ENCODE measurements at places on chromosomes 12 and 14. TPM values are rescaled to one million over a fixed set of nuclear protein-coding genes. Genes with fewer than 3 reads are reported as not detected.
A peak's percentile ranks its signal among the peaks of the same experiment; 100 is the strongest.

Gene SLC35F4
- not detected for total RNA-seq

Gene TSPAN8
- total RNA-seq = not detected

GRCh38 chr14:48435221-48435620 lies 759.8 kb upstream of the MDGA2 start:
- DNase-seq = no peak
- H3K4me1 ChIP-seq = no peaks in the 10 kb centered on the region
- no peak overlapping the region for H3K27ac ChIP-seq
- H3K27me3 ChIP-seq = no peaks in the 10 kb centered on the region
- H3K36me3 ChIP-seq = no peaks in the 10 kb centered on the region

DNA sequence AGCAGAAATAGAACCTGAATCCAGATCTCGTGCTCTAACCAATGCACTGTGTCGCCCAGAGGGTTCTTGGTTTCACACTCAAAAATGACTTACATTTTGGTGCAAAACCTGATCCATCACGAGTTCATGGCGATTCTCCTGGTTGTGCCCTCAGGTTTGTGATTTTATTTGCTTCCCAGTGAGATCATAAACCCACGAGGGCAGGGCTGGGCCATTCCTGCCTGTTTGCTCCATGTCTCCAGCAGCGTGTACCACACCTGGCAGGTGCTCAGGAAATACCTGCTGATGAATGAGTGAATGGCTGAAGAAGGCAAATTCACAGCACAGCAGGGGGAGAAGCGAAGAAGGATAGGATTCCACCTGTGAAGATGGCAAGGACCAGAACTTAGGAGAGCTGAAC lies 9.4 kb downstream of the ACACB start:
- no peaks in the 10 kb centered on the region for H3K4me1 ChIP-seq
- no peak for DNase-seq
- no peaks in the 10 kb centered on the region for H3K27me3 ChIP-seq

- no peak overlapping the region for H3K27ac ChIP-seq
- peaks cover 2% of the 10 kb centered on the region for H3K27me3 ChIP-seq
- no peaks in the 10 kb centered on the region for H3K36me3 ChIP-seq
- DNase-seq = no peak
Observed at GRCh38 chr14:99819514-99819913, 26.3 kb downstream of the EML1 start.

GRCh38 chr12:26633591-26634210 lies 199.3 kb downstream of the ITPR2 start:
- no peaks in the 10 kb centered on the region for H3K4me1 ChIP-seq
- peaks cover 10% of the 10 kb centered on the region for H3K36me3 ChIP-seq
- H3K4me3 ChIP-seq = no peak overlapping the region
- H3K27me3 ChIP-seq = no peaks in the 10 kb centered on the region
- no peak overlapping the region for H3K27ac ChIP-seq

DNA sequence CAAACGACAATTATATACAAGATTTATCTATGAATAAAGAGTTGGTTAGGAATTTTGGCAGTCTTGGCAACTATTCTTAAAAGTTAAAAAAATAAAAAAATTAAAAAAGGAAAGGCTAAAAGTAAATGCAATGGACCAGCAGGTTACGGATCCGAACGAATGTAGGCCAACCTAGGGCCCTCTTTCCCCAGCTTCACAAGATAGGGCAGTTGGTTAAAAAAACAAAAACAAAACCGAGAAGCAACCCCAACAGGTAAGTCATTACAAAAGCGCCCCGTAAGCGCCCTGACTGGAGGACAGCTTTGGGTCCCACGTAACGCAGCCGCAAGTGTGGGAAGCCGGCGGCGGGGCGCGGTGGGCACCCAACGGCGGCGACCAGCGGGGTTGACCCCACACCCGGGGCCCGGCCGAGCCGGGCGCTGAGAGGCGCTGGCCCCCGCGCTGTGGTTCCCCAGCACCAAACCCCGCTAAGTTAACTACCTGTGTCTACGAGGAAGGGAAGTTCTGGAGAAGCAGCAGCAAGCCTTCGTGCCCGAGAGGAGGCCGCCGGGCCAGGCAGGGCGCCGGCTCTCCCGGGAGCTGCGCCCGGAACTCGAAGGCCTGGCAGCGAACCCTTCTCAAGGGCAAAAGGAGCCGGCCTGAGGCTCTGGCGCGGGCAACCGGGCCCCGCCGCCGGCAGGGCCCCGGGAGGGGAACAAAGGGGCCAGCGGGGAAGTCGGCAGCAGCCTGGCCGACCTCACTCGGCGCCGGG lies 882 bp downstream of the HECTD1 start:
- H3K4me3 ChIP-seq = peak overlapping the region; percentile 90
- peak; percentile 71 for DNase-seq
- peaks cover 26% of the 10 kb centered on the region for H3K4me1 ChIP-seq
- H3K27me3 ChIP-seq = no peaks in the 10 kb centered on the region

Gene GRIP1
- 1.7 TPM for total RNA-seq

DNA sequence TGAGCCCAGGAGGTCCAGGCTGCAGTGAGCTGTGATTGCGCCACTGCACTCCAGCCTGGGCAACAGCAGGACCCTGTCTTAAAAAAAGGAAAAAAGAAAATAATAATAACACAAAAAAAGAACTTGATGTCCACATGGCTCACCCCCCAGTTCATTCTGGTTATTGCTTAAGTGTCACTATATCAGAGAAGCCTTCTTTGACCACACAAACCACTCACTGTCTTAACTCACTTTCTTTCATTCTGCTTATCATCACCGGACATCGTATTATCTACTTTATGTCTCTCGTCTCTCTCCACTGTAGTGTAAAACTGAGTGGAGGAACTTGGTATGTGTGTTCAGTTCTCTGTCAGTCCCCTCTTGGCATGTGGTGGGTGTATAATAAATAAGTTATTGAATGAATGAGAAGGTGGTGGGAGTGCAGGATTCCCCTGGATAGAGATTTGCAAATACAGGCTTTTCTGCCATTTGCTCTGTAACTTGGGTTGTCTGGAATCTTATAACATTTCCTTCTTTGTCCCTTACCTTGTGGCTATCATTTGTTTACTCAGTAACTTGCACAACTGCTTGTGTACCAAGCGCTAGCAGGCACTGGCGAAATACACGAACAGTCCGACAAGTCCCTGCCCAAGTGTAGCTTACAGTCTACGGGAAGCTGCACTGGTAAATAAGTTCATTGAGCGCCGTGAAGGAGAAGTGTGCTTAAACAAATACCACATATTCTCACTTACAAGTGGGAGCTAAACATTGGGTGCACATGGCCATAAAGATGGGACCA lies 86.6 kb upstream of the TRAF3 start:
- no peaks in the 10 kb centered on the region for H3K36me3 ChIP-seq
- H3K4me3 ChIP-seq = no peak overlapping the region
- DNase-seq = no peak
- no peaks in the 10 kb centered on the region for H3K4me1 ChIP-seq
- no peak overlapping the region for H3K27ac ChIP-seq
- no peaks in the 10 kb centered on the region for H3K27me3 ChIP-seq

- no peak overlapping the region for H3K4me3 ChIP-seq
- no peaks in the 10 kb centered on the region for H3K36me3 ChIP-seq
- no peak overlapping the region for H3K27ac ChIP-seq
- H3K27me3 ChIP-seq = no peaks in the 10 kb centered on the region
- H3K4me1 ChIP-seq = peaks cover 9% of the 10 kb centered on the region
Observed at GRCh38 chr14:68250927-68251768, 431.6 kb downstream of the RAD51B start.

Gene FZD10
- not detected for total RNA-seq

- H3K4me1 ChIP-seq = no peaks in the 10 kb centered on the region
- no peaks in the 10 kb centered on the region for H3K27me3 ChIP-seq
- no peak overlapping the region for H3K4me3 ChIP-seq
- no peak overlapping the region for H3K27ac ChIP-seq
- DNase-seq = no peak
- no peaks in the 10 kb centered on the region for H3K36me3 ChIP-seq
Observed at GRCh38 chr14:90440021-90440451, 43.2 kb downstream of the CALM1 start.

DNA sequence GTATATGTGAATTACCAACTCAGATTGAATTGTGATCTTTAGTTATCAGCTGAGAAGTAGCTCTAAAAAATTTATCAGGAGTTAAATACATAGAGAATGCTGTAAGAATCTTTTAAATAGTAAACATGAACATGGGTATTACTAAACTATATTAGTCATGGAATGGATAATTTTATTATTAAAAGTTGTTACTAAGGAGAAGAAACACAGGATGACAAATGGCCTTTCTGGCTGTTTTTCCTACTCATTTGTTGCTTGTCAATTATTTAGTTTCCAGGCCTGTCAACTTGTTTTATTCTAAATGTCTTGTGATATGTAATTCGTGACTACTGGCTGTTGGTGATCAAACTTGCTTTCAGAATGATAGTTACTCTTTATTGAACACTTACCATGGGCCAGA lies 58.7 kb downstream of the KTN1 start:
- H3K4me3 ChIP-seq = no peak overlapping the region
- no peaks in the 10 kb centered on the region for H3K4me1 ChIP-seq
- no peak for DNase-seq
- peaks cover 70% of the 10 kb centered on the region for H3K36me3 ChIP-seq

DNA sequence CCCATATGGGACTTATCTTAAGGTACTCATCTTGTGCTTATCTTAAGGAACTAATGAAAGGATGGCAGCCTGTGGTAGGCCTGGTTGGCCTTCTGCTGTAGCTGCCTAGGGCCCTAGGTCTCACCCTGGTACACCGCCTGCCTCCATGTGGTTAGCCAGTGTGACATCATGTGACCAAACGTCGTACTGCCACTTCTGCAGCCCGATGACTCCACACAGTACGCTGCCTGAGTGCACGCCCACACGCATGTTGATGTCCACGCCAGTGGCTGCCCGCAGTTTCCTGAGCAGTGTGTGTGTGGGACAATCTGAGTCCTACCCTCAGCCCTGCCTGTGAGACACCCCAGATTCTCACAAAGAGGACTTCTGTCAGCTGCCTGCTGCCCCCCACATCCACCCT lies 5.1 kb downstream of the ADCY4 start:
- H3K36me3 ChIP-seq = no peaks in the 10 kb centered on the region
- H3K4me3 ChIP-seq = no peak overlapping the region
- peaks cover 93% of the 10 kb centered on the region for H3K4me1 ChIP-seq
- H3K27me3 ChIP-seq = peaks cover 14% of the 10 kb centered on the region
- DNase-seq = peak; percentile 93

Gene FAM186B
- 0.56 TPM for total RNA-seq

DNA sequence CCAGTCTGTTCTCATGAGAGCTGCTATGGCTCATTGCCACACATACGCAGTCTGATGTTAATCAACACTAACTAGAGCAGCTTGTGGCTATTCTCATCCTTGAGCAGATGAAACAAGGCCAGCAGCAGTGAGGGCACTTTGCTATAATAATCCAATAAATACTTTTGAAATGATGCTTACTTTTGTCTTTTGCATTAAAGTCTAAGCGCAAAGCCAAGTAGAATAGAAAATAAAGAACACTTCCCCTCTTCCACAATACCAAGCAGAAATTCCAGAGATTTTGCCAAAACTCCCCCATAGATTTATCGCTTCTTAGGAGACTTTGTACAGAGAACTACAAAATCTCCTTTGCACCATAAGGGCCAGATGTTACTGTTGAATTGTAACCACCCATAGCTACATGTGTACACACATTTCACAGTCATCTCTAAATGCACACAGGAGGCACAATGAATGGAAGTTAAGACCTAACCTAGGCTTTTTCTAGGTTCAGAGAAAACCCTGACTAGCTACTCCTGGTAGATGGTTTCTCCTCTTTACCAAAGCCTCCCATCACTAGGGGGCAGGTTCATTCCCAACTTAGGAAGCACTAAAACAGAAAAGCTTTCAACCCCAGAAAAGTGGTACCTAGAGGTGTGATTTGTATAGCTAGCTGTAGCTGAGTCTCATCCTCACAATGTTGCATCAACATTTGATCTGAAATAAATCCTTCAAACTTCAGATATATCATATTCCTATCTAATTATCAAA lies 119.3 kb downstream of the HMGA2 start:
- no peaks in the 10 kb centered on the region for H3K4me1 ChIP-seq
- no peaks in the 10 kb centered on the region for H3K27me3 ChIP-seq
- H3K36me3 ChIP-seq = no peaks in the 10 kb centered on the region
- no peak overlapping the region for H3K4me3 ChIP-seq
- DNase-seq = no peak
- H3K27ac ChIP-seq = no peak overlapping the region

DNA sequence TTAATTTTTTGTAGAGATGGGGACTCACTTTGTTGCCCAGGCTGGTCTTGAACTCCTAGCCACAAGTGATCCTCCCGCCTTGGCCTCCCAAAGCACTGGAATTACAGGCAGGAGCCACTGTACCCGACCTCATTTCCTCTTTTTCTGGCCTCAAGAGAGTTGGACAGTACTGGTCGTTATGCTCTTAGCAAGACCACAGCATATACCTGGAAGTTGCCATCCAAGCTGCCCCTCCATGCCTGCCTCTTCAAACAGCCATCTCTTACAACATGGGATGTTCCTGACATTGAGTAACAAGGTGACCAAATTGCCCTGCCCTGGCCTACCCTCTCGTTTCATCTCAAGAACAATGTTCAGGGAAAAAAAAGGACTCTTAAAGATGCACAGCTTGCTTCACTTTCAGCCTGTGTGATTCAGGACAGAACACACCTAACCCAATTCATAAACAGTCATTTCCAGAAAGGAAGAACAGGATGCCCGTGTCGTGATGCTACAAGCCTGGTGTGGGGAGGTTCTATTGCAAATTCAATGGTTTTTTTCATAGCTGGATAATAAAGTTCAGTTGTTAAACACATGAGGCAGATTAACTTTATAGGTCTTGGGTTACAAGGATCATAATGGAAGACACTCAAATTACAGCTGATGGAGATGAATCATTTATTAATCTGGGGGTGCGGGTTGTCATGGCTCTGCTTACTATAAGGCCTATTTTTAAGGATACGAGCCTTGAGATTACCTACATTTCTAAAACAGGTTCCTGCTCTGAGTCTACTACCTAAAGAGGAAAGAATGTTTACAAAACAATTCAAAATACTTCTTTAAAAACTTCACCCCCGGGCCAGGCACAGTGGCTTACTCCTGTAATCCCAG lies 11.9 kb downstream of the GLTP start:
- no peak for DNase-seq
- no peak overlapping the region for H3K4me3 ChIP-seq
- peaks cover 26% of the 10 kb centered on the region for H3K4me1 ChIP-seq
- H3K27me3 ChIP-seq = no peaks in the 10 kb centered on the region
- peaks cover 7% of the 10 kb centered on the region for H3K36me3 ChIP-seq

DNA sequence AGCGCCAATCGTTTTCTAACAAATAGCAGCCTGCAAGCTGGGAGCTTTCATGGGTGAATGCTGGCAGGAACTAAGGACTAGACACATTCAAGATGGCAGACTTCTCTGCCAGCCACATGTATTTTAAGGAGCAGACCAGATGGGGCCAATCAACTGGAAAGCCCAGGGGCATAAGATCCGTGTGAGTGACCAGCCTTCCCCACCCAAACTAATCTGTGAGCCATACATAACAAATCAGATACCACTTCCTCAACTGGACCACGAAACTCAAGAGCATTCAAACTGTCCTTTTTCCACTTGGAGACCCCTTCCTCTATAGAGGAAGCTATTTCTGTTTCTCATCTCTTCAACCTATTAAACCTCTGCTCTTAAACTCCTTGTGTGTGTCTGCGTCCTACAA lies 9.7 kb downstream of the TCL1B start:
- H3K4me3 ChIP-seq = no peak overlapping the region
- no peaks in the 10 kb centered on the region for H3K27me3 ChIP-seq
- H3K27ac ChIP-seq = no peak overlapping the region
- no peaks in the 10 kb centered on the region for H3K4me1 ChIP-seq

Gene KLRC1
- 180 TPM for total RNA-seq

- H3K36me3 ChIP-seq = no peaks in the 10 kb centered on the region
- no peak overlapping the region for H3K27ac ChIP-seq
- H3K27me3 ChIP-seq = no peaks in the 10 kb centered on the region
- DNase-seq = no peak
Observed at GRCh38 chr12:64549108-64549507, 61.2 kb upstream of the RASSF3 start.
